ENCODE measurements at places on chromosomes 7 and 10. TPM values are rescaled to one million over a fixed set of nuclear protein-coding genes. Genes with fewer than 3 reads are reported as not detected.

DNA sequence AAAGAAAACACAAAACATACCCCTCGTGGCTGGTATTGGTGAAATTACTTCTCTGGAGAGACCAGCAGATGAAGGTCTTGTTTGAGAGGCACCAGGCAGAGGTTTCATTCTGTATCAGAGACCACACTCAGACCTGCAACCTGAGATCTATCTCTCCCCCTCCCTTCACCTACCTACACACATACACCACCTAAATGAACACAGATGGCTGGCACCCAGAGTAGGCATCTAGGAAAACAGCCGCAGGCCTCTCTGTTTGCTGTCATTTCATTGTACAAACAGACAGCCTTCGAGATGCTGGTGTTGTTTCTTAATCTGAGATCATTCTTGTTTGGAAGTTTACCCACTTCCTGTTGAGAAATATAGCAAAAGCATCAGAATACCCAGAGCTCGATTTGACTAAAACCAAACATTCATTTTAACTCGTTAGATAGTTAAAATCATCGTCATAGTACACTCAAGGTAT lies 173.9 kb upstream of the SLC25A13 start:
- H3K4me3 ChIP-seq: peak overlapping the region; percentile 75
- H3K36me3 ChIP-seq: no peaks in the 10 kb centered on the region
- DNase-seq: peak; percentile 58
- peak overlapping the region; percentile 69 for H3K27ac ChIP-seq
- H3K4me1 ChIP-seq: peaks cover 11% of the 10 kb centered on the region

PLAU gene
- total RNA-seq: 0.44 TPM

UCN3 gene
- not detected for total RNA-seq

GRCh38 chr7:80601999-80602398 lies 36.4 kb upstream of the CD36 start:
- H3K36me3 ChIP-seq: no peaks in the 10 kb centered on the region
- no peak overlapping the region for H3K27ac ChIP-seq
- H3K27me3 ChIP-seq: no peaks in the 10 kb centered on the region
- no peak for DNase-seq
- no peak overlapping the region for H3K4me3 ChIP-seq
- H3K4me1 ChIP-seq: no peaks in the 10 kb centered on the region

DNA sequence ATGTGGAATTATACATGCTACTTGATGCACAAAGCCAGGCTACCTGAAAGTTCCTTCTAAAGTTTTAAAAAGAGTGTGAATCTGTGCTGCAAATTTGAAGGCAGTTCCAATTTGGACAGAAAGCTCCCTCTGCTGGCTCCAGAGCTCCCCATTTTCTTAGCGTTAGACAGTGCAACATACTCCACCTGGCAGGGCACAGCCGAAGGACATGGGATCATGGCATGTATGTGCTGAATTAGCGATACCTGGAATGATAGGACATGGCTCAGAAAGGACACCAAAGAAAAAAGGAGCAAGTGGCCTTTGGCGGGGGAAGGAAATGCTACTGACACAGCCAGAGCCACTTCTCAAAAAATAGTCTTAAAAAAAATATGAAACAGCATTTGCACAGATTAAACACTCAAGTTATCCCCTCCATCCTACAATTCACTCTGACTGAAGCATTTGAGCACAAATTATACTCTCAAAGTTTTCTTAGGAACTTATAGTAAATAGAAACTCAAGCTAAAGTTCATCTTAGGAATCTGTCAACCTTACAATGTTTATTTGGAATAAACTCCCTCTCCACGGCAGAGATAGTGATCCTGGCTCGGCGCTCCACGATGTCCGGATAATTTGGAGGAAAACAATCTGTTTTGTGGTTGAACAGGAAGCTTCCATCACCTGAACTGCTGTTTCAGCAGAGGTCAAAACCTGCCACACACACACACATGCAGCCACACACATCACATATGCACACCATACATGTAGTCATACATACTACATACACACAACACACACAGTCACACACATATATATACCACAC lies 80.0 kb downstream of the C7orf25 start:
- DNase-seq: no peak
- H3K36me3 ChIP-seq: no peaks in the 10 kb centered on the region
- no peaks in the 10 kb centered on the region for H3K4me1 ChIP-seq
- H3K27ac ChIP-seq: no peak overlapping the region

GRCh38 chr7:48667407-48667806 lies 256.9 kb upstream of the CDC14C start:
- H3K27ac ChIP-seq: no peak overlapping the region
- H3K27me3 ChIP-seq: no peaks in the 10 kb centered on the region
- no peaks in the 10 kb centered on the region for H3K4me1 ChIP-seq
- DNase-seq: no peak
- H3K4me3 ChIP-seq: no peak overlapping the region

- no peak overlapping the region for H3K4me3 ChIP-seq
- DNase-seq: no peak
- no peaks in the 10 kb centered on the region for H3K36me3 ChIP-seq
- no peak overlapping the region for H3K27ac ChIP-seq
These were observed 66.4 kb downstream of the TAC1 start for GRCh38 chr7:97798046-97799019.

- H3K27ac ChIP-seq: peak overlapping the region; percentile 76
- H3K36me3 ChIP-seq: peaks cover 18% of the 10 kb centered on the region
- peaks cover 89% of the 10 kb centered on the region for H3K4me1 ChIP-seq
- no peak for DNase-seq
- no peaks in the 10 kb centered on the region for H3K27me3 ChIP-seq
These were observed 8.0 kb downstream of the RBM33 start for GRCh38 chr7:155652156-155653114.

SLC26A3 gene
- total RNA-seq: not detected

GRCh38 chr7:12092499-12093130 lies 118.5 kb upstream of the TMEM106B start:
- DNase-seq: no peak
- H3K27ac ChIP-seq: no peak overlapping the region

DNA sequence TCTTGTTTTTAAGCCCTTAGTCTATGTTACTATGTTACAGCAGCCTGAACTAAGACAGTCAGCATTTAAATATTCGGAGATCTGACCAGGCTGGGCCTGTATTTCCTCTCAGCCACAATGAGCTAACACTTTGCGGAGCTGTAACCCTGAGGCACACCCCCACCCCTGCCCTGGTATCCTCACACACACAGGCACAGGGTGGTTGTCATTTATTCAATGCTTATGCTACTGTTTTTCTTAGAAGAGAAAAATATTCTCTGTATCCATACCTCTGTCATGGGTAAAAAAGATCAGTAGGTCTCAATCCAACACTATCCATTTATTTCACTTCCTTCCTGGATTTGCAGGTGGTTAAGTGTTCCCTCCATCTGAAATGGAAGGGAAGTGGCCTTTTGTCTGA lies 80.3 kb upstream of the TRIL start:
- H3K27me3 ChIP-seq: peaks cover 4% of the 10 kb centered on the region
- no peaks in the 10 kb centered on the region for H3K36me3 ChIP-seq
- H3K4me3 ChIP-seq: no peak overlapping the region

- no peaks in the 10 kb centered on the region for H3K36me3 ChIP-seq
- H3K27me3 ChIP-seq: no peaks in the 10 kb centered on the region
- DNase-seq: no peak
These were observed 127.6 kb downstream of the OAT start for GRCh38 chr10:124291001-124291701.

DNA sequence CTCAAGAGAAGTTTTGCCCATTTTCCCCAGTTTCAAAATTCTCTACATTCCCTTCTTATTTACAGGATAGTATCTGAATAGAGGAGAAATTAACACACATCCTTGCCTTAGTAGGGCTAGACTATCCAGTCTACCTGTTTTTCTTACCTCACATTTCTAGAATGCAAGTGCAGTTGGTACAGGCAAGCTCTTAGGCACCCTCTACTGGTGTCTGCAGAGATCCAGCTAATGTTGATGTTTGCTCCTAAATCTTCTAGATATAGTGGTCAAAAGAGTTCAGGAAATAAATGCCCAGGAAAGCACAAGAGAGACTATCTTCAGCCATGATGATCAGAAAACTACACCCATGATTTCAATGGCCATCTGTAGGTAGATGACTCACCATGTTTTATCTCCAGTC lies 205.3 kb downstream of the HTR7 start:
- peaks cover 6% of the 10 kb centered on the region for H3K27me3 ChIP-seq
- H3K4me3 ChIP-seq: no peak overlapping the region
- H3K36me3 ChIP-seq: no peaks in the 10 kb centered on the region
- DNase-seq: no peak
- no peaks in the 10 kb centered on the region for H3K4me1 ChIP-seq
- no peak overlapping the region for H3K27ac ChIP-seq

- H3K4me1 ChIP-seq: no peaks in the 10 kb centered on the region
- H3K36me3 ChIP-seq: no peaks in the 10 kb centered on the region
- H3K4me3 ChIP-seq: no peak overlapping the region
These were observed 34.3 kb upstream of the EXOC6 start for GRCh38 chr10:92813979-92814378.

DNA sequence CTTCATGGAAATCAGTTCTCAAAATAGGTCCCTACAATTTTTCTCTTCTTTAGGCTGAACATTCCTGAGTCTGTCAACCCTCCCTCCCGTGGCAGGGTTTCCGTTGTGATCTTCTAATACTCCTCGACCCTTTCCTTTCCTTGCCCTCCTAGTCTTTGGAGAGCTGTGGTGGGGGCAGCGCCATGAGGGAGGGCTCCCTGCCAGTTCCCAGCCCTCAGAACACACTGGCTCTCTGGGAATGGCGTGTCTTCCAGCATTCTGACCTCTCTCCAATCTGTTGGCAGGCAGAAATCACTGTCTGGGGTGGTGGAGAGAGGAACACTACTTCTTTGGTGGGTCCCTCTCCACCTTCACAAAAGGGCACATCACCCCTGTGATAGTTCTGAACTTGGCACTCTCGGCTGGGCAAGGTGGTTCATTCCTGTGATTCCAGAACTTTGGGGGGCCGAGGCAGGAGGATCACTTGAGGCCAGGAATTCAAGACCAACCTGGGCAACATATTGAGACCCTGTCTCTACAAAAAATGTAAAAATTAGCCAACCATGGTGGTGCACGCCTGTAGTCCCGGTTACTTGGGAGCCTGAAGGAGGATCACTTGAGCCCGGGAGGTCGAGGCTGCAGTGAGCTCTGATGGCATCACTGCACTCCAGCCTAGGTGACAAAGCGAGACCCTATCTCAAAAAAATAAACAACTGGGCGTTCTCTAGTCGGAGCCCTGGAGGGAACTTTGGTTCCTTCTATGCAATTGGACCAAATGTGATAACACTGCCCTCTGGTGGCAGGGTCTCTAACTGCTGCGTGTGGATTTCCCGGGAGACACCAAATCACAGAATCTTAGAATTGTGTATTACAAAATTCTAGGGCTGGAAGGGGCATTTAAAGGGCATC lies 13.1 kb upstream of the ARPC1A start:
- DNase-seq: peak; percentile 80
- H3K36me3 ChIP-seq: no peaks in the 10 kb centered on the region
- peaks cover 9% of the 10 kb centered on the region for H3K27me3 ChIP-seq
- no peak overlapping the region for H3K27ac ChIP-seq
- peaks cover 22% of the 10 kb centered on the region for H3K4me1 ChIP-seq

CTTNBP2 gene
- total RNA-seq: not detected

DNA sequence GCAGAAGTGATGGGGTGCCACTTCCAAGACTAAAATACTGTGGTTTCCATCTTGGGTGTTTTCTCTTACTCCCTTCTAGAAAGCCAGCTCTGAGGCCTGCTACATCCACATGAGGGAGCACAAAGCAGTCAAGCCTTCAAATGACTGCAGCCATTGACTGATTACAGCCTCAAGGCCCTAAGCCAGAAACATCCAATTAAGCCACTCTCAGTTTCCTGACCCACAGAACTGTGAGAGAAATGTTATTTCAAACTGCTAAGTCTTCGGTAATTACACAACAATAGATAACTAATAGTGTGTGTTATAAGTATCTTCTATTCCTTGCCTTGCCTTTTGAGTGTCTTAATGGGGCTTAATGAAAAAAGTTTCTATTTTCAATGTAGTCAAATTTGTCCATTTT lies 24.8 kb downstream of the BRAF start:
- no peaks in the 10 kb centered on the region for H3K27me3 ChIP-seq
- H3K4me1 ChIP-seq: peaks cover 73% of the 10 kb centered on the region
- DNase-seq: no peak
- H3K4me3 ChIP-seq: no peak overlapping the region
- peaks cover 2% of the 10 kb centered on the region for H3K36me3 ChIP-seq

- DNase-seq: no peak
- peaks cover 75% of the 10 kb centered on the region for H3K4me1 ChIP-seq
- peak overlapping the region; percentile 24 for H3K27ac ChIP-seq
These were observed 5.9 kb downstream of the FOXK1 start for GRCh38 chr7:4687956-4688355.

IKZF1 gene
- 504 TPM for total RNA-seq

GRCh38 chr7:43666938-43667337 lies 62.4 kb downstream of the COA1 start:
- DNase-seq: no peak
- H3K27ac ChIP-seq: no peak overlapping the region
- H3K27me3 ChIP-seq: no peaks in the 10 kb centered on the region
- peaks cover 82% of the 10 kb centered on the region for H3K4me1 ChIP-seq

- H3K4me3 ChIP-seq: no peak overlapping the region
- H3K27me3 ChIP-seq: peaks cover 41% of the 10 kb centered on the region
- H3K36me3 ChIP-seq: no peaks in the 10 kb centered on the region
- no peaks in the 10 kb centered on the region for H3K4me1 ChIP-seq
These were observed 45.5 kb downstream of the NRAP start for GRCh38 chr10:113618338-113618737.

CCDC136 gene
- total RNA-seq: 4.6 TPM

SEMA3C gene
- not detected for total RNA-seq

- H3K4me1 ChIP-seq: no peaks in the 10 kb centered on the region
- DNase-seq: no peak
- no peak overlapping the region for H3K4me3 ChIP-seq
- no peak overlapping the region for H3K27ac ChIP-seq
- H3K36me3 ChIP-seq: peaks cover 9% of the 10 kb centered on the region
These were observed 34.4 kb downstream of the HECTD2 start for GRCh38 chr10:91444211-91445182.

MPLKIP gene
- total RNA-seq: 42.1 TPM

GRCh38 chr10:11825796-11826414 lies 2.7 kb downstream of the PROSER2 start:
- H3K27ac ChIP-seq: no peak overlapping the region
- no peaks in the 10 kb centered on the region for H3K36me3 ChIP-seq
- H3K4me3 ChIP-seq: no peak overlapping the region
- H3K27me3 ChIP-seq: peaks cover 48% of the 10 kb centered on the region

KIF11 gene
- 56.7 TPM for total RNA-seq

- H3K4me1 ChIP-seq: peaks cover 62% of the 10 kb centered on the region
- H3K36me3 ChIP-seq: no peaks in the 10 kb centered on the region
- no peaks in the 10 kb centered on the region for H3K27me3 ChIP-seq
These were observed 107.4 kb downstream of the UBE2H start for GRCh38 chr7:129845178-129845971.

VGF gene
- total RNA-seq: not detected

Measured in activated T-cell treated with anti-CD3 and anti-CD28 coated beads, Interleukin-2, amount 50 U/mL, for 72 hours (primary cell).